Stimulated activated CD4-positive, alpha-beta T cell treated with anti-CD3 and anti-CD28 coated beads, Interleukin-15, amount 100 ng/mL, for 1 hour (primary cell): ENCODE measurements at places on chromosomes 1 and 21.

DNA sequence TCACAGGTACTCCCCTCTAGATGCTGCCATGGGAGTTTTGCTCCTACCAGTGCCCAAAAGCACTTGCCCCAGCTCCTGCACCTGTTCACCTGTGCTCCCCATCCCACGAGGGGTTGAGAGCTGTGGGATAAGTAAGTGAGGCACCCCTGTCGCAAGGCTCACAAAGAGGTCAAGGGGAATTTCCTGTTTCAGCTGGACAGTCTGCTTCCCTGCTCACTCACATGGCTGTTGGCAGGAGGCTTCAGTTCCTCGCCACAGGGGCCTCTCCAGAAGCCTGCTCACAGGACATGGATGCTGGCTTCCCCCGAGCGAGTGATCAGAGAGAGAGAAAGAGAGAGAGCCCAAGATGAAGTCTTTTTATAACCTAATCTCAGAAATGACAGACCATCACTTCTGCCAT lies 8.7 kb upstream of the NCMAP start:
- DNase-seq, result no peak

- DNase-seq, result no peak
Observed at GRCh38 chr1:32701421-32701911, 1.1 kb downstream of the SYNC start.

DNA sequence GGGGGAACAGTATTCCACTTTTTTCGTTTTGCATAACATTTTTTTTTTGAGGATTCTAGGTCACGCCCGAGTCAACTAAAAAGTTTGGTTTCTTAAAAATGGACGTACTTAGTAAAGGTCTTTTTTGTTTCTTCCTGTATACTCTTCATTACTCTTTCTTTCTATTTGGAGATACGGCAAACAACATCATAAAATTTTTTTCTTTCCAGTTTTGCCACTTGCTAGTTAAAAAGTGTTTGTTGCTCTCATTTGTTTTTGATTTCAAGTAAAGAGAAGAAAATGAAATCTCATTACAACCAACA lies 788 bp upstream of the MPC2 start:
- no peak for DNase-seq

DNA sequence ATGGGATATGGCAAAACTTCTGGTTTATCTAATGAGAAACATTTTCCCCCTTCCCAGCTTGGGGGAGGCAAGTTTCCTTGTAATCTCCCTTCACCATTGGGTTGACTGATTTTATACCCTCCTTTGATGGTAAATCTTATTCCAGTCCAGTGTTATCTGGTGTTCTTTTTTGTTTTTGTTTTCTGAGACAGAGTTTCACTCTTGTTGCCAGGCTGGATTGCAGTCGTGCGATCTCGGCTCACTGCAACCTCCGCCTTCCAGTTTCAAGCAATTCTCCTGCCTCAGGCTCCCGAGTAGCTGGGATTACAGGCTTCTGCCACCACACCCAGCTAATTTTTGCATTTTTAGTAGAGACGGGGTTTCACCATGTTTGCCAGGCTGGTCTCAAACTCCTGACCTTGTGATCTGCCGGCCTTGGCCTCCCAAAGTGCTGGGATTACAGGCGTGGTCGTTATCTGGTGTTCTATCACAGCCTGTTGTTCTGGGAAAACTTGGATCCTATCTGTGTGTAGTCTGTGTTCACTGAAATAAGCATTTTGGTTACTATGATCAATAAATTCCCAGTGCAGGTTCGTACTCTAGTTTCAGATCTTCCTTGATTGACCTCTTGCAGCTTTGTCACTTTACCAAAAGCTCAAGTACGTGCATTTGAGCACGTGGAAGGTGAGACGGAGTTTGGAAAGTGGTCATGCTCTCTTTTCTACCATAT lies 281.1 kb downstream of the NCAM2 start:
- no peak for DNase-seq

- DNase-seq, result no peak
Observed at GRCh38 chr1:219699870-219700269, 87.0 kb upstream of the ZC3H11B start.
